ENCODE measurements at places on chromosomes 6 and 20.

DNA sequence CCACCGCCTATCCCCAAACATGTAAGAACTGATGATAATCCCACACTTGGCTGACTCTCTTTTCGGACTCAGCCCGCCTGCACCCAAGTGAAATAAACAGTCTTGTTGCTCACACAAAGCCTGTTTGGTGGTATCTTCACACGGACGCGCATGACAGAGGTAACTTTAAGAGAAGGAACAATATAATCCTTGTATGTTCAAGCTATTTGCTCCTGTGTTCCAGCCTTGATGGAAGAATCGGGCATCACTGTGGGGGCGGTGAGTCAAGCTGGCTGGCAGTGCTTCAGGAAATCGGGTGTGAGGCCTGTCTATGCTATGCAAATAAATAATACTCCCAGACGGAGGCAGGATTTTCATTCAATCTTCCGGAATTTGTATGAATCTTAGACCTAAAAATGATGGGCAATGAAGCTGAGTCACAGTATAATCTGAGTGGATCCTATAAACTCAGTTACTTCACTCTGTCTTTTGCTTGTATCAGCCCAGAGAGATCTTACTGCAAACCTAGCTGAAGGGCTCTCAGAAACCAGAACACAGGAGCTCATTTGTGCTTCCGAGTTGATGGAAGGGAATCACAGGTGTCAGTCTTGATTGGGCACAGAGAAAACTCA, 45.2 kb upstream of the NT5E start:
- DNase-seq: no peak

- DNase-seq: no peak
Observed at GRCh38 chr6:61606500-61606899, 679.5 kb downstream of the KHDRBS2 start.

DNA sequence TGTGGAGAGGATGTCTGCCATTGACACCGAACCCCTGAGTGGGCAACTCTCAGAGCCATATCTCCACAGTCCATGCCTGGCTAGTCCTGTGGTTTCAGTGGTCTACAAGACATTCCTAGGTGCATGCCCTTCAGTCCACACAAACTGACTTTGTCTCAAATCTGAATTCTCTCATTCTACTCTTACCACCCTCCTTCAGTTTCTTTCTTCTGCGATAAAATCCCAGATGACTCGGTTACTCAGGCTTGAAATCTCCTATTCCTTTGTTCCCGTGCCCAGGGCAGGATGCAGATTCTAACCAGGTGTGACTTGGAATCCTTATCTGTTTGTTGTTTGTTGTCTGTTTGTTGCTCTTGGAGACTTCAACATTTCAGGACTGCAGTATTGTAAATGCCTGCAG, 9.3 kb downstream of the CDS2 start:
- DNase-seq: no peak

GRCh38 chr6:93624408-93624807, 205.0 kb upstream of the EPHA7 start:
- DNase-seq: no peak

- no peak for DNase-seq
Observed at GRCh38 chr6:36688063-36688738, 9.4 kb upstream of the RAB44 start.

DNA sequence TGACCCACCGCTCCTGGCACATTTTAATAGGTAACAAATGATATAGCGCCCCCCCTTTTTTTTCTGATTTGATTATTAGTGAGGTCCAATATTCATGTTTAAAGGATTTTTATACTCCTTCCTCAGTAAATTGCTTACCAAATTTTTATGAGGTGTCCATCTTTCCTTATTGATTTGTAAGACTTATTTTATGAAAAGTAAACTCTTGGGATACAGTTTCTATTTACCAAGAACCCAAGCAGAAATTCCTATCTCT, 25.1 kb downstream of the TRIM27 start:
- DNase-seq: no peak

- no peak for DNase-seq
Observed at GRCh38 chr6:111381123-111381522, 101.9 kb downstream of the REV3L start.

DNA sequence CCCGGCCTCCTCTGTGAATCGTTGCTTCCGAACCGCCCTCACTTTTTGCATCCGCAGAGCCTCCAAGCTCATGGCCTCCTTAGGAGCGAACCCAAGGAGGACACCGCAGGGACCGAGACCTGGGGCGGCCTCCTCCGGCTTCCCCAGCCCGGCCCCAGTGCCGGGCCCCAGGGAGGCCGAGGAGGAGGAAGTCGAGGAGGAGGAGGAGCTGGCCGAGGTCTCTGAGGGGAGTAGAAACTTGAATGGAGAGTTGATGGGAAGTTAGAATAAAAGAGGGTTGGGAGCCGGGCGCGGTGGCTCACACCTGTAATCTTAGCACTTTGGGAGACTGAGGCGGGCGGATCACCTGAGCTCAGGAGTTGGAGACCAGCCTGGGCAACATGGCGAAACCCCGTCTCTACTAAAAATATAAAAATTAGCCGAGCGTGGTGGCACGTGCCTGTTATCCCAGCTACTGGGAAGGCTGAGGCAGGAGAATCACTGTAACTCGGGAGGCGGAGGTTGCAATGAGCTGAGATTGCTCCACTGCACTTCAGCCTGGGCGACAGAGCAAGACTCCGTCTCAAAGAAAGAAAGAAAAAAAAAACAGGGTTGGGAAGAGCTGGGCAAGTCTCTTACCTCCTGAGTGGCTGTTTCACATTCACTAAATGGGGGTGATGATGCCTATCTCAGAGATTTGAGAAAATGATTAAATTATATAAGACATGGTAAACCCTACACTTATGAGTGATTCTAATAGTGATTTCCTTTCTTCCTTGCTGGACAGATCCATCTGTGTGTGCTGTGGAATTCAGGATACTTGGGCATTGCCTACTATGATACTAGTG, 805 bp downstream of the MSH5 start:
- DNase-seq: peak; percentile 71
